ENCODE measurements at places on chromosomes 7 and 10. TPM values are rescaled to one million over a fixed set of nuclear protein-coding genes. Genes with fewer than 3 reads are reported as not detected.

GRCh38 chr10:12875100-12875499, 126.4 kb downstream of the CCDC3 start:
- DNase-seq, result no peak

DNA sequence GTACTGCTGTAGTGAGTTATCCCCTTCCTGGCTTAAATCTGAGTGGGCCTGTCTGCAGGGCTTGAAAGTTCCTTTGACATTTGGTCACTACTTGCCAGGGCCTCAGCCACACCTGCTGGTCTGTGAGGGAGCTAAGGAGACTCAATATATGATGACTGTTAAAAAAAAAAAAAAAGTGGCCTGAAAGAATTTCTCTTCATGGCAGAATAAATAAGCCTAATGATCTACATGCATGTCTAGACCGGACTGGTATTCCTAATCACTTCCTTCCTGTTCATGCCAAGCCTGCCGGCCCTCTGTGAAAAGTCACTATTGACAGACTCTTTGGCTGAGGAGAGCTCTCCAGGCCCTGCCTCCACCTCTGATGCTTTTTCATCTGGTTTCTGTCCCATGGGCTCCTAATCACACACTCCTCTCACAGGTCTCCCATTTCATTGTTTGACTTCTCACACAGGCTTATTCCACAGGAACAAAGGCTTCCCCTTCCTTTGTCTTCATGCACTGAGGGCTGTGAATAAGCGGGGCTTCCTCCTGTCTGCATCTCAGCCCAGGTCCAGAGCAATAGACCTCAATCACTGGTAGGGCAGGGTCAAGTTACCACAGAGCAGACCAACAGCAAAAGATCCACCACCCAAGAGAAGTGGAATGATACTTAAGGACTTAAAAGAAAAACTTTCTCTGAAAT, 99.1 kb upstream of the SEC61G start:
- no peak for DNase-seq

Gene SLC18A2
- total RNA-seq, result 0.18 TPM

- no peak for DNase-seq
Measured at GRCh38 chr10:90042075-90042474, 340.7 kb downstream of the KIF20B start.

Gene AKR1D1
- total RNA-seq, result not detected

GRCh38 chr7:153152801-153153422, 393.4 kb downstream of the ACTR3B start:
- no peak for DNase-seq

DNA sequence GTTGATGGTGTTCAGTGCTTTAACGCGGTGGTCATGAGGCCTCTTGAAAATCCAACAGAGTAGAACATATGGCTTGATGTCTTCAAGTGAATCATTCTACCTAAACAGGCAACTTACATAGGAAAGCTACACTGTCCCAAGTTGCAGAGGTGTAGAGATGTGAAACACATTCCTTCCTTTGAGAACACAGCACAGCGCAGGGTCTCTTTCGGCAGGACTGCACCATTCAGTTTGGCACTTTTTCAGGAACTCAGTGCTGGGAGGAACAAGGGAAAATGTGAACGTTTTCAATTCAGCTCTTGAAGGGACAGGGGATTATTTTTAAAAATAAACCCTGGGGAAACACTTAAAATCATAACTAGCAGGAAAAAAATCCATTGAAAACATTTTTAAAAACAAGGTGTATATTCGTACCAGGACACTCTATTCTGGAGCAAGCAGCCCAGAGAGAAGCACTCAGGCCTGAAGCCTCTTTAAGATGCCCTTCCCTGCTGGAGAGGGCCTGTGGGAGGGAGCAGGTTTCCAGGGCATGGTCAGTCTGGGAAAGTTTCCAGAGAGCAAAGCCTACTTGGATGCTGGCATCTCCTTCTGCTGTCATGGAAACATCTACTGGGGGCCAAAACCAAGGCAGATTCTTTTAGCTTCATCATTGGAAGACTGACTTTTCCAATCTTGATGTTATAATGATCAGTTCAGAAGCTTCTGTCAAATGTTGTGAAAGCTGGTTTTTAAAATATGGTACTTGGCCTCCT, 60.4 kb upstream of the NPVF start:
- no peak for DNase-seq

DNA sequence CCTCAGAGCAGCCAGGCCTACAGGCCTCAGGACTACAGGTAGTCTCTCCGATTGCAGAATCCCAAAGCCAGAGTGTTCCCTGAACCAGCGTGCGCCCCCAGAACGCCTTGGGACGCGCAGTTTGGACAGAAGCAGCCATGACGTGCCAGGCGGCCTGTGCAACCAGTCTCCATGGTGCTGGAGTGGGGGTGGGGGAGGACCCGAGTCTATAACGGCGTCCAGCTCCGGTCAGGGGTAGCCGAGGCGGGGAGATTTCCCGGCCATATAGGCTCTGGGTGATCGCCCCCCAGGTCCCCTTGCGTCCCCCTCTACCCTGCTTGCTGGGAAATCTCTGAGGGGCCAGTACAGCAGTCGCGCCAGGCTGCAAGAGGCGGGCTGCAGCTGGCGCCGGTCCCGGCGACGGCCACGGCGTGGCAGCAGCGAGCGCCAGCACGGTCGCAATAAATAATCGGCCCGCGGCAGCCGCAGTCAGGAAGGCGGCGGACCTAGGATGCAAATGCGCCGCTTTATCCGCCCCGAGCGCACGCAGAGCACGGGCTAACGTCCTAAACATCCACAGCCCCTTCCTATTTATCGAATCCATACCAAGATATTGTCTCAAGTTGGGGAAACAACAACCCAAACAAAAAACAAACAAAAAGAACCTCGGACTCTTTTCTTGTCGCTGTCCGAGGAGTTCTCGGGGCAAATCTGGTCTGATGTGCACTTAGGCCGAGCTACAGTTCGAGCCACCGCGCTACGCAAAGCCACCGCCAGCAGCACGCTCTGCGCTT, 1.6 kb downstream of the HOXA3 start:
- peak; percentile 53 for DNase-seq

DNA sequence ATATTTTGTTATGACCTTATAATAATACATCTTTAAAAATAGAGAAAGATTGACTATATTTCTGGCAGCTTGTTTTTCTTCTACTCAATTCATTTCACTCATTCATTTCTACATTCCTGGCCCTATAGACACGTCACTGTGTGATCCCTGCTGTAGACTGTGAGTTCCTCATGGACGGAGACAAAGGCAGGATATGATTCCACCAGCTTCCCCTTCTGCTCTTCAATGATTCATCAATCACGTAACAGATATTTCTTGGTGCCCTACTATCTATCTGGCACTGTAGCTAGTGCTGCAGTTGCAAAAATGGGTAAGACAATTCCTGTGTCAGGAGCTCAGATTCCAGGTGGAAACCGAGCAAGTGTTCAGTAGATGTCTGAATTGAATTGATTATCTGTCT, 415.0 kb downstream of the SFMBT2 start:
- DNase-seq, result no peak

GRCh38 chr10:130935128-130935439, 376.4 kb downstream of the TCERG1L start:
- DNase-seq, result no peak

DNA sequence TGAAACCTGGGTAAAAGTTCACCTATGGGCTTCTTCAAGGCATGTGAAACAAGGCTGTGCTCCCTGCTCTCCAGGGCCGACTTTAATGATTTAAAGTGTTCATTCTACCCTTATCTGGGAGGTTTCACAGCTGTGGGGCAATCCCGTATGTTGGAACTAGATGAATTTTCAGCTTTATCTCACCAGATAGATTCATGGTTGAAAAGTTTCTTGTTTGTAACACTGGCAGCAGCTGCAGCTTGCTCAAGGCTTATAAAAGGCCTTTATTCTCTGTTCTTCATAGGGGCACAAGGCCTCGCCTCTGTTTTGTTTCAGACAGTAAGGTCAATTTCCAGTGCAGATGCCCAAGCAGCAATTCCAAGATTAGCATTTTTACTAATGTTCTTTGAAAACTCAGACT, 70.4 kb upstream of the DNAJB12 start:
- no peak for DNase-seq

Gene AKR1C8
- total RNA-seq, result not detected

GRCh38 chr10:6788231-6788630, 208.2 kb upstream of the PRKCQ start:
- no peak for DNase-seq

Gene SNX8
- 14.6 TPM for total RNA-seq

DNA sequence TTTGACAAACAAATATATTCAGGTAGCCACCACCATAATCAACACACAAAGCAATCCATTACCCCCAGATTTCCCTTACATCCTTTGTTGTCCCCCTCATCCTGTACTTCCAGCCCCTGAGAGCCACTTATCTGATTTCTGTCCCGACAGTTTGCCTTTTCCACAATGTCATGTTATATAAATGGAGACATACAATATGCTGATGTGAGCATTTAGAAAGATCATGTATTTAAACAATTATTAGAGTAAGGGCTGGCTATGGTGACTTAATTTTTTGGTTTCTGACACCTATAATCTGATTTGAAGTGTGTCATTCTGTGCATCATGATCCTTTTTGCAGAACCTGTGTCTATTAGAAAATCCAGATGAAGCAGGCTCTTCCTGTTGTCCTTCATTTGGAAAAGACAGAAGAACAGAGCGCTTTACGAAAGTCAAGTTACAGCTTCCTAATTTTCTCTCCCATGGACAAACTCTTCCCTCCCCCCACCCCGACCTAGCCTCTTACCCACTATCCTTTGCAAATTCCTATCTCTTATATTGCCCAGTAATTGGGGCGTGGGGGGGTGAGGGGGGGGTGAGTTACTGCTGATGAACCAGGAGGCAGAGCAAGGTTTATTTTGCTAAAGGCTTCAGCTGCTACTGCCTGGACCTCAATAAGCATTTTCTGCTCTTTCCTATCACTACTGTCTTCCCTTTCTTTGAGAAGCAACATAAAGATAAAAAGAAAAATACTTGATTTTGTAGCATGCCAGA, 252.4 kb upstream of the C7orf33 start:
- DNase-seq, result no peak

- no peak for DNase-seq
Measured at GRCh38 chr7:42348071-42348470, 111.1 kb upstream of the GLI3 start.

GRCh38 chr7:4267341-4268039, 414.6 kb upstream of the FOXK1 start:
- no peak for DNase-seq

- DNase-seq, result no peak
Measured at GRCh38 chr10:129544205-129545202, 77.5 kb downstream of the MGMT start.

- no peak for DNase-seq
Measured at GRCh38 chr7:100372256-100372655, 1.0 kb upstream of the PILRA start.

DNA sequence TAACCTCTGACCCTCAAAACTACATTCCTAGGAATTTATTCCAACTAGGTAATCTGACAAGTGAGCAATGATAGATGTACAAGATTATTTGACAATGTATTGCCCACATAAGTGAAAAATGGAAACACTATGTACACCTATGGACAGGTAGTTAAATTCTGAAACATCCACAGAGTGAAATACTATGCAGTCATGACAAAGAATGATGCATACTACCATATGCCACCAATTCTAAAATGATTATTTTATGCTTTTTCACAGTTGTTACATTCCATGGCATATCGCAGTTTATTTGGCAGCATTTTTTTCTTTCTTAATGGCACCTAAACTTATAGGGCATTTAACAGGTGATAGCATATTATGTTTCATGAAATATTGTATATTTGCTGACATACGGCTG, 20.1 kb upstream of the TNPO3 start:
- DNase-seq, result no peak

GRCh38 chr10:132669208-132669861, 116.6 kb downstream of the NKX6-2 start:
- DNase-seq, result no peak

Gene ZNF853
- 7.4 TPM for total RNA-seq

Gene FAM24B
- total RNA-seq, result 14.3 TPM

DNA sequence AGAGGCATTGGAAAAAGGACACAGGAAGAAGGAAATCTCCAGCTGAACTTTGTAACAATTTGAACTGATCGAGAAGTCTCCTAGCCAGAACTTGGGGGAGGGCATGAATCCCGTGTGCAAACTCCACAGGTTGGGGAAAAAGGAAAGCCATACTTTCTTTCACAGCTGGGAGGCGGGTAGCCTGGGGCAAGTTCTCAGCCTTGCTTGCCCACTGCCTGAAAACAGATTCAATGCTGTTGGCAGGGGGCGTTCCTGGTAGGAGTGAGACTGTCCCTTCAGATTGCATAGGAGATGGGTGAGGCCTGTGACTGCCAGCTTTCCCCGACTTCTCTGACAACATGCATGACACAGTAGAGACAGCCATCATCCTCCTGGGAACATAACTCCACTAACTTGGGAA, 289.1 kb upstream of the PHF14 start:
- DNase-seq, result no peak

Gene LRIT1
- total RNA-seq, result not detected

DNA sequence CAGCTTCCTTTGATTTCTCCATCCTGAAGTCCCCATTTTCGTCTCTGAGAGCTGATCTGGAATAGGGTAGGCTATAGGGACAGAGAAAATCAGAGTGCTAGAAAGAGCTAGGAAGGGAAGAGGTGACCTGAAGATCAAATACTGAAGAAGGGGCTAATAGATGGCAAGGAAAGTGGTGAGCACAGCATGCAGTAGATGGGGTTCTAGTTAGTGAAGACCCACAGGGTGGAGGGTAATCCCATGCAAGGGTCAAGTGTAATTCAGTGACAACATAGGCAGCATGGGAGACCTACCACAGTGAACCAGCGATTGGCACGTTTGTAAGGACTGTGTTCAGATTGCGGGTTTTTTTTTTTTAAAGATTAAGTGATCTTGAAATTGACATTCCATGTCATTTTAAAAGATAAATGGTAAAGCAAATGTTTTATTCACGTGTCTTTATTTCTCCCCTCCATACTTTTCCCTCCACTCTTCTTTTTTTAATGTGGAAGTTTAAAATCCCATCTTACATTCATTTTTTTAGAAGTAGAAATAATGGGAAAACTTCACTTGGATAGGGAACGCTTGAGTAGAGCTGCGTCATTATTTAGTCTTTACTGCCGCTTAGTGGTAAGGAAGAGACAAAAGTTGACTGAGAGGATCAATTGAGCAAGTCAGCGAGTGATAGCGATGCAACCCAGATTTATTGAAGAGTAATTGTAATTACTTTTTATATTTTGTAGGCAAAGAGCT, 21.0 kb upstream of the ABI1 start:
- DNase-seq, result no peak

GRCh38 chr10:131905603-131906268, 4.9 kb downstream of the PPP2R2D start:
- no peak for DNase-seq

Gene KIAA1217
- not detected for total RNA-seq

Gene SNX13
- 33.1 TPM for total RNA-seq

DNA sequence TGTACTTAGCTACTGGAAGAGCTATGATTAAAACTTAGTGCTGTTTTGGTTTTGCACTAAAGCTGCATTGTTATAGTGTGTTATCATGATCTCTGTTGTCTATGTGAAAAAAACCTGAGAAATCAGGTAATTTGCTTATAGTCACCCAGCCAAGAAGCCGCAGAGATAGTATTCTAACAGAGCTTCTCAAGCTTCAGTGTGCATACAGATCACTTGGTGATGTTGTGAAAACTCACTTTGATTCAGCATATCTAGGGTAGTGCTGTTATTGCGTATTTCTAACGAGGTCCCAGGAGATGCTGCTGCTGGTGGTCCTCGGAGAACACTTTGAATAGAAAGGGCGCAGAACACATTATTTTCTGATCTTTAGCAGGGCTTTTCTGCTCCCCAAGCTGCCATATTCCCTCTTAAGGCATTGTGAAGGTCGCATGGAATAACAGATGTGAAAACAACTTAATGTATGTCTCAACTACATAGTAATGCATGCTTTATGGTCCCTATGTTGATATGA, 68.4 kb upstream of the PDCD4 start:
- no peak for DNase-seq

Gene SH2D4B
- 0.26 TPM for total RNA-seq

Gene AKR1C2
- total RNA-seq, result 0.15 TPM

Gene SPDYE16
- 0.79 TPM for total RNA-seq
